ENCODE measurements at places on chromosomes 6 and 20. TPM values are rescaled to one million over a fixed set of nuclear protein-coding genes. Genes with fewer than 3 reads are reported as not detected.

Gene PAX1
- not detected for total RNA-seq

Gene NKX2-2
- 0.18 TPM for total RNA-seq

Gene HLA-DRB5
- total RNA-seq: not detected

Gene EPHA7
- total RNA-seq: 1.2 TPM

Gene KCNB1
- 3.5 TPM for total RNA-seq

Gene JPH2
- 12.8 TPM for total RNA-seq

Gene RPS6KA2
- 35.1 TPM for total RNA-seq

Gene RAB23
- 51.3 TPM for total RNA-seq

DNA sequence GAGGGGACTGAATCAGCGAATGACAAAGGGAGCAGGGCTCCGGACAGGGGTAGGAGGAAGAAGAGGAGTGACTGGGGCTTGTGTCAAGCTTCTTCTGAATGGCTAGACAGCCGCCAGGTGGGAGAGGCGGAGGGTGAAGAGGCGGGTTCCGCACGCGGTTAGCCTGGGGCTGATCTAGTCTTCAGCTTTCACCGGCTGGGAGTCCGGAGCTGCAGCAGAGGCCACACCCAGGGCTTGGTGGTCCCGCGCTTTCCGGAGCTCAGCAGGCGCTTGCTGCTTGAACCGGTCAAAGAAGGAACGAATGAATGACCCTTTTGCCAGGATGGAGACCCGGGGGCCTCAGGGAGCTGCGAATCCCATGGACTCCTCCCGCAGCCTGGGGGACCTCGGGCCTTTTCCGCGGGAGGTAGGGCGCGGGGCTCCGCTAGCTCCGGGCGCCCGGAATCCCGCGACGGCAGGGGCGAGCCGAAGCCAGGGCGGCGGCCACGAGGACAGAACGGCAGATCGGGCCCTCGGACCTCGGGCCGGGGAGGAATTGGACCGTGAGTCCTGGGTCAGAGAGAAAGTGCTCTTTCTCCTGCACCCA, at the start of gene C6orf141:
C6orf141 (plus strand) TSS at position 177 of the 586 bp plus-strand sequence; CDS start at position 302, 125 bp downstream.
- DNase-seq: peak; percentile 31

DNA sequence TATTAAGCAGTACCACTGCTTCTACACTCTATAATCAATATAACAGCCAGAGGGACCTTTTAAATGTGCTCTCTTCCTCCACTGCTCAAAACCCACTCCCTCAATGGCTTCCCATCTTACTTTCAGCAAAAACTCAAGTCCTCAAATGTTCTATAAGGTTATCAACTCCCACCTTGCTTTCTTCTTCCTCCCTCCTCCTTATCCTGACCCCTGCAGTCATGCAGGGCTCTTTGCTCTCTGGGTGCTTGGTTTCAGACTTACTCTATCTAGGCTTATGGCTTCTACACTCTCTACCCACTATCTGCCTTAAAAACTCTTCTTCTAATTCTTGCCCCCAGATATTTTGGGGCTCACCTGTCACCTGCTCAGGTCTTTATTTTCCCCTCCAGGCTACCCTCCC, 5.3 kb downstream of the ARHGAP18 start:
- DNase-seq: no peak

GRCh38 chr20:52193133-52193532, 1.6 kb upstream of the ZFP64 start:
- DNase-seq: no peak

- no peak for DNase-seq
Observed at GRCh38 chr6:168348186-168348585, 28.6 kb upstream of the DACT2 start.

GRCh38 chr20:19758133-19758500, at the start of gene RIN2:
Gene RIN2 (plus strand): TSS chr20:19758258. CDS start chr20:19889602, 131,344 bp downstream.
- peak; percentile 80 for DNase-seq

DNA sequence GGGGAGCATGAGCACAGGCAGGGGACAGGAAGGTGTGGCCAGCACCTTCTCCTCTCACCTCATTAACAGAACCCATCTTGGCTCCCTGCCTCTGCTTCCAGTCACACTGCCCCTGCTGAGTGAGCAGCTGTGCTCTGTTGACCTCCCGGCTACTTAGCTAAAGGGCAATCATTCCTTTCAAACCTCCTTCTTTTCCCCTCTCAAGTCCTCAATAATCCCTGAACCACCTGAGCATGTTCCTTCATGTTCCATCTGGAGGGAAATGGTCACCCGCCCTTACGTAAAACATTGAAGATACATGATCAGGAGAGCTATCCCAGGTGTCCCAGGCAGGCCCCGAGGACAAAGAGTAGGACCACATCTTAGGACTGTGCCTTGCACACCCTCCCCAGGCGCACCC, 21.7 kb upstream of the MRPS10 start:
- DNase-seq: no peak

DNA sequence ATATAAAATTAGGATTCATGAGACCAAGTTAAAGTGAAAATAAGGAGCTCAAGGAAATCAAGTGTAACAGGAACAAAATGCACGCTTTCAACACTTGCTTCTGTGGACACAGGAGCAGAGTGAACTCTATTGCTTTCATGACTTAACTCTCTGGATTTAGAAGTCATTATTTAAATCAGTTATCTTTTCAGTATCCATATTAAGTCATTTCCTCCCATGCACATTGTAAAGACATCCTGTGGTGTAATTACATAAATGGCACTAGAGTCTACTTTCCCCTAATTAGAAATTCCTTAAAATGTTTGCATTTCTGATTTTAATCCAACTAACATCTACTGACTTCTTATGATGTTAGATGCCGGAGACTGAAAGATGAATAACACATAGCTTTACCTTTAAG, 88.0 kb downstream of the INSM1 start:
- DNase-seq: no peak

DNA sequence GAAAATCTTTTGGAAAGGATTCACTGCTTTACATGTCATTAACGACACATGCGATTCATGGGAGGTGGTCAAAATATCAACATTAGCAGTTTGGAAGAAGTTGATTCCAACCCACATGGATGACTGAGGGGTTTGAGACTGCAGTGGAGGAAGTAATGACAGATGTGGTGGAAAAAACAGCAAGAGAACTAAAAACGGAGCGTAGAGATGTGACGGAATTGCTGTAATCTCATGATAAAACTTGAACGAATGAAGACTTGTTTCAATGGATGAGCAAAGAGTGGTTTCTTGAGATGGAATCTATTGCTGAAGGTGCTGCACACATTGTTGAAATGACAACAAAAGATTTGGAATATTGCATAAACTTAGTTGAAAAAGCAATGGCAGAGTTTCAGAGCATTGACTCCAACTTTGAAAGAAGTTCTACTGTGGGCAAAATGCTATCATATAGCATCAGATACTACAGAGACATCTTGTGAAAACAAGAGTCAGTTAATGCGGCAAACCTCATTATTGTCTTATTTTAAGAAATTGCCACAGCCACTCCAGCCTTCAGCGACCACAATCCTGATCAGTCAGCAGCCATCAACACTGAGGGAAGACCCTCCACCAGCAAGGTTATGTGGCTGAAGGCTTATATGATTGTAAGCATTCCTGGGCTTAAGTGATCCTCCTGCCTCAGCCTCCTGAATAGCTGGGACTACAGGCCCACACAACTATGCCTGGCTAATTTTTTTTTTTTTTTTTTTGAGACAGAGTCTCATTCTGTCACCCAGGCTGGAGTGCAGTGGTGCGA, 19.2 kb downstream of the SRSF3 start:
- no peak for DNase-seq

DNA sequence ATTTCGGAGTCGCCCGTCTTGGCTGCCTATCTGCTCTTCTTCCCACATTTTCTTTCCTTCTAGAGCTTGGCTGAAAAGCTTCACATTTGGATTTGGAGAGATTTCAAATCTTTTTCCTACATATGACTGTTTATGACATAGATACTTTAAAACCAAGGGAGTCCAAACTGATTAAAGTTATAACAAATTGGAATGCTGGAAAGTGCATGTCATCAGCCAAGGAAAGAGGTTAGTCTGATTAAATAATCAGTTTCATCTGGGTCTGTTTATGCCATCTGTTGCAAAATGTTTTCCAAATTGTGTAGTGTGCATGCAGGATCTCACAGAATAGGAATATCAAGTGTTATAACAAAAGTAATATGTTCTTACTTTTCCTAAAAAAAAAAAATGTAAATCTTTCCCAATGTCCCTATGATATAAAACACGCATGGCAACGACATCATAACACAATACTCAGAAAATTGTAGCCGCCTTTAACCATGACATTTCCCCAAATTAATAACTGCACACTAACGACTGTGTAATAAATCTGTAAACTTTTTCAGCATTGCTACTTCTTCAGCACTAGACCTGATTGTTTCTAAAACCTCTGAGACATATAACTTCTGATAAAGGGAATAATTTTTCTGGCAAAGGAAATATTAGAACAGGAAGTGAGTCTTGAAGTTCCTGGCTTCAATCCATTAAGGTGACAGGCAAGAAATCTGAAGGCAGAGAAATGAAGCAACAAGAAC, 230.2 kb upstream of the FOXQ1 start:
- no peak for DNase-seq

- no peak for DNase-seq
Observed at GRCh38 chr6:166165558-166166313, 1.9 kb downstream of the TBXT start.

DNA sequence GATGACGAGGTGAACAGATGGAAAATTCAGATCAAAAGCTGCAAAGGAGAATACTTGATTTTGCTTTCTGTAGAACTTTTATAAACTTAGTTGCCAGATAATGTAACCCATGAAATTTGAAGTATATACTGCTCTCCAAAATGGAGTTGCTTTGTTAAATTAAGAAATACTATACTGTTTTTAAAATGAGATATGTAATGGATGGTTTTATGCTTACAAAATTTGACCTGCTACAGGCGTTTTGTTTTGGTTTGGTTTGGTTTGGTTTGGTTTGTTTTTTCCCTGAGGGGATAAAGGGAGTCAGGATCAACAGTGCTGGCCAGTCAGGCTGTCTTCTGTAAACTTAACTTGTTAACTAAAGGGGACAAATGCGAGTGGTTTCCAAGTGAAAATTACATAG, 55.6 kb upstream of the KIF25 start:
- DNase-seq: no peak

DNA sequence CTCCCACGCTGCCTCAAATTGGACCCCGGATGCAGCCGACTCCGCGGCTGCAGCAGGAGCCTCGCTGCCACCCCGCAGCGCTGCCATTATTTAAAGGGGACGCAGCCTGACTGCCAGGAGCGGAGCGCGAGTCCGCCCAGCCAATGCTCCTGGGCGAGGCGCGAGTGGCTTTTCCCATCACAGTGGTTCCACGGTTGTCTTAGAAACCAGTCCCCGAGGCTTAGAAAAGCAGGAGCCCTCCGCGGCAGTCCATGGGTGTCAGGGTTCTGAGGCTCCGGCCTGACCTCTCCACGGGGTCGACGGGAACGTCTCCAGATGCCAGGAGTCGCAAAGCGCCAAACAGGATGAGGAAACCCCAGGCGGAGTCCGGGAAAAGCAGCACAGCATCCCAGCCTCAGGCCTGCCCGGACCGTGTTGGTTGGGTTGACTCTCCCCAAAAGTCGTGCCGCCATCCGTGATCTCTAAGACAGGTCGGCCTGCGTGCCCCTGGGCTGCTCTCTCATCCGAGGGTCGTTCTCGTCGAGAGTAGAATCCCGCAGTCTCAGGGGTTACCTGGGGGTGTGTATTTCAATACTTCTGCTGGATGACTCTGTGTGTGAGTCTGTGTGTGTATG, 975.8 kb upstream of the DEFB115 start:
- no peak for DNase-seq

- DNase-seq: no peak
Observed at GRCh38 chr20:7410150-7410549, 530.1 kb downstream of the HAO1 start.

- no peak for DNase-seq
Observed at GRCh38 chr20:4673371-4674001, 48.2 kb upstream of the PRND start.

All from stomach (tissue), 19 donors.